ENCODE measurements at places on chromosomes 1 and 21.

- DNase-seq, result no peak
These were observed 668.6 kb upstream of the NCAM2 start for GRCh38 chr21:20329636-20330035.

DNA sequence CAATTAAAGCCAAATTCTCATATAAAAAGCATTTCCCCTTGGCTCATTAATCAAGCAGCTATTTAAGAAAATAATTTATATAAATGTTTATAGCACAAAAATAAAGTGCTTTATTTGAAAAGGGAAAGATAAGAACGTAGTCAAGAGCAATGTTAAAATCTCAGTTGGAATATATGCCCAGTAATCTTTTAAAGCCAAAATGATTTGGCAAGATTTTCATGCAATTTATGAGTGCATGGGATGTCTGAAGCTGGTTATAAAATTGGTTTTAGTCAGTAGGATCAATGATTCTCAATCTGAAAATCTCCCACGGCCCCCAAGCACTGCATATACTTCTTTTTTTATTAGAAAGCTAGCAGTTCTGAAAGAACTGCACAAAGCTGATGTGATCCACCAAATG is 188.8 kb downstream of the RERE start:
- no peak for DNase-seq

DNA sequence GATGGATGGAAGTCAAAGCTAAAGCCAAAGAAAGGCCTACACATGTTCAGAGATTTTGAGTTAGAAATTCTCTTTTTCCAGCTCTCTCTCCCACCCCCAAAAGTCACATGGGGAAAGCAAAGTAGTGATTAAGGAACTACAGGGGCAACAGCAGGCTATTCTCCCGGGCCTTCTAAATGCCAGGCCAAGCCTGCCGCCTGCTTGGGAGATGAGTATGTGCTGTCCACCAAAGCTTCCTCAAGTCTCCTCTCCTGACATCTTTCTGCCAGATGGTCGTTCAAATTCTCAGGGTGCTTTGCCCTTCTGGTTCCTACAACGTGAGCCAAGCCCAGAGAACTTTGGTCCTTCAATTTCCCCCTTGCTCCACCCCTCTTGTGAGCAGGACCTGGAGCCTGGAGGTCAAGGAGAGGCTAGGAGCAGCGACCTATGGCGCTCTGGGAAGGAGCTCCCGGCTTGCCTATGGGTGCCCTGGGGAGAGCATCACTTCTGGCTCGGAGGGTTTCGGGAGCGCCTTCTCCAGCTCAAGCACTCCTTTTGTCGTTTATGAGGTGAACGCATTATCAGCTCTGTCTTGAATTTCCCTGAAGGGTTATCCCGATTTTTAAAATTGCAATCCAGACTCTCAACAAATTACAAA is 4.4 kb upstream of the PRRX1 start:
- no peak for DNase-seq

- no peak for DNase-seq
These were observed 42.7 kb upstream of the FASLG start for GRCh38 chr1:172616195-172616594.

- no peak for DNase-seq
These were observed 140.4 kb downstream of the ROR1 start for GRCh38 chr1:63914241-63914640.

- peak; percentile 84 for DNase-seq
These were observed 15.2 kb downstream of the POGZ start for GRCh38 chr1:151443846-151444782.

DNA sequence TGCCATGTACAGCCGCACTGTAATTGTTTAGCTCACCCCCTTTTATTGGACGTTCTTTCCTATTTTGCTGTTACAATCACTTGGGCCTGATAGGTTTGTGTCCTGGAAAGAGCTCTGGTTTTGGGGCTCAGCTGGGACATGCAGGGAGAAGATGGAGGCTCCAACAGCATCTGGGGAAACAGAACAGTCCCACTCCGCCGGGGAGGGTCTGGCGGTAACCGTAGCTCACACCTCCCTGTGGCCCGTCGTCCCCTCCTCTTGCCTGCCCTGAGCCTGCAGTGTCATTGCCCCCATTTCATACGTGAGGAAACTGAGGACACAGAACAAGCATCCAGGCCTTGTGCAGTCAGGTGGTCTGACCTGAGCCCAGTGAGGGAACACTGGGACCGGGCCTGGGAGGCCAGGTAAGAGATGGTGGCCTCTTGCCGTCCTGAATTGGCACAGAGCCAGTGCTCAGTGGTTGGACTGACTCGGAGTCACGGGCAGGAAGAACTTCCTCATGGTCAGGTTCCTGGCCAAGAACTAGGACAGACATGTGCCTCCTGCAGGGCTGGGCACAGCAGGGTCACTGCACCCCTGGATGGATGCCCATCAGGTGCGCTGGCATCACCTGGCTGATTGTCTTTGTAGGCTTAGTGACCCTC is 41.8 kb downstream of the S100B start:
- DNase-seq, result no peak

DNA sequence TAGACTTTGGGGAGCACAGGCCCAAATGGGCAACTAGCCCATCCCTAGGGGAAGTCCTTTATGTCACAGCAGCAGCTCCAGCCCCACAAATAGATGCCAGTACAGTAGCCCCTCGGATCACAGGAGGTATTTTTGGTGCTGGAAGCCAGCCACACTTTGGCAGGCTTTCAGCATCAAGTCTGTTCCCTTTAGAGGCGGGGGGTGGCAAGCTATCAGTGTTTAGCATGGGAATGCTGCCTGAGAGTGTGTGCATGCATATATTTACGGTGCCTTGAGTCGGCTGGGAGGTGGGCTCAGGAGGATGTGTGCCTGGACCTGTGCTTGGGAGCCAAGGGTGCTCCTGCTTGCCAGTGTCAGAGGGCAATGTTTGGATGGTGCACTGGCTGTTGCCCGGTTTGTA is 3.5 kb upstream of the PLXNA2 start:
- DNase-seq, result no peak

DNA sequence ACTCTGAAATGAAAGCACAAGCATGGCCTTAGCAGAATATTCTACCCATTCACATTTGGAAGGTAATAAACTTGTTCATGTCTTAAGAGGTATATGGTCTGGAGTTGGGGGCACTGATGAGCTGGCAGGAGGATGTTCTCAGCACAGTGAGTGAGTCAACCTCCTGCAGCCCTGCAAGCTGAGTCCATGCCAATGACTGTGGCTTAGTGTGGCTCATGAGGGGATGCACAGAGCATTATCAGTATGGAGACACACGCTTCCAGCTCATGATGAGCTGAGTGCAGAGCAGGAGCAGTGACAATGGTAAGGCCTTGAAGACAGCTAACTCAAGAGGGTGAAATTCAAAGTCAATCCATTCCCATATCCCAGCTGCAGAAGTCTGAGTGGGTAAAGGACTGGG is 102.3 kb downstream of the TNFSF18 start:
- peak; percentile 89 for DNase-seq

- DNase-seq, result no peak
These were observed 24.6 kb downstream of the UBE4B start for GRCh38 chr1:10057343-10057742.

DNA sequence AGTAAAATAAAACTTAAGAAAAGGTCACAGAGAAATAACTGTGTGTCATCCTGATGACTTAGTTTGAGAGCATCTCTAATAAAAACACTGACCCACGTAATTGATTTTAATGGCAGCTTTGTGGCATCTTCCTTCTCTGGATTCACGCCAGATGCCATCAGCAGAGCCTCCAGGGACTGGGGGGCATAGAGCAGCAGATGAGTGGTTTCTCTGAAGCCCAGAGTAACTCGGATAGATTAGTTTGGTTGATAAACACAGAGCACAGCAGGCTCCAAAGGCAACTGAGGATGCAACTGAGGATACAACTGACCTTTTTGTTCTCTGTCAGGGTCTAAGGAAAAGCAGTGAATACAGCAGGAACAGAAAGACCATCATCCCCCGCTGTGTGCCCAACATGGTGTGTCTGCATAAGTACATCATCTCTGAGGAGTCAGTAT is 180.8 kb downstream of the RPS6KC1 start:
- DNase-seq, result no peak

DNA sequence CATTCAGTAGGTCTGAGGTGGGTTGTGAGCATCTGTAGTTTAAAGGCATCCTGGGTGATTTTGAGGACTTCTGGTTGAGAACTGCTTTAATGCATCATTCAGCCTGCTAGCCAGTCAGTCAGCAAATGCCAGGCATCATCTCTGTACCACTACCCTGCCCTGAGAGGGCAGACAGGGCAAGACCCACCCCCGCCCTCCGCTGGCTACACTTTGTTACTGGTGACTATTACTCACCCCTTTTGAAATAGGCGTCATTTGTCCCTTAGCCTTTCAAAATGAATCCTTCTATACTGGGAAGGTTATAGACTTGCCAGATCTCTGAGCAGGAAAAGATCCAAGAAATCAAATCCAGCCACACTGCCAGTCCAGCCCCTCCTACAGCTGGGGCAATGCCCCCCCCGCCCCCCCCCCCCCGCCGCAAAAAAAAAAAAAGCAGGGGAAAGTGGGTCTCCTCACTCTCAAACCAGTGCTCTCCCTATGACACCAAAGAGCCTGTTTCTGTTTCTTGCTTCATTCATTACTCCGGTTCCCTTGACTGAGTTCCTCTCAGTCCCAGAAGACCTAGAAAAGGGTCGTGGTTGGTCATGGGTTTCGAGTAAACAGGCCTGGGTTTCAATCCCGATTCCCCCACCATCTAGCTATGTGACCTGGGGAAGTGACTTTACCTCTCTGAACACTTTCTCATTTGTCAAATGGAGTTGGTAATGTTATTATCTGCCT is 4.4 kb downstream of the SELENON start:
- peak; percentile 34 for DNase-seq

DNA sequence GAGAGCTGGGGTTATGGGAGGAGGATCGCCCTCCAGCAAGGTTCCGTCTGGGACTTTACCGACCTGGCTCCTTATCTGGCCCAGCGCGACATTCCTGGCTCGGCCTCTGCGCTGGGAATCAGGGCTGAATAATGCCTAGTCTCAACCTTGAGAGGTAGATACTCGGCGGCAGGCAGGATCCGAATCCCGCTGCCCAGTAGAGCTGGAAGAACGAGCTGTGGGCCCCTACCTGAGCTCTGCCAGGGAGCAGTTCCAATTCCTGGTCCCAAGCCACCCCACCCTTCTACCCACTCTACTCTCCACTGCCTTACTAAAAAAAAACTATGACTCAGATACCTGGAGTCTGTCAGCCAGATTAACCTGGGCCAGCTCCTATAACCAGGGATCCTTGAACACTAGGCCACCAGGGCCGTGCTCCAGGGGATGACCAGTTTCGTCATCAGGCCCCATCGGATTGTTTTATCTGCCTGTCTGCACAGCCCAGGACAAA is 53.6 kb downstream of the RHBG start:
- DNase-seq, result no peak

GRCh38 chr1:159825564-159825963 is 1.1 kb upstream of the SLAMF8 start:
- no peak for DNase-seq
